ENCODE measurements at places on chromosomes 5 and 9.

DNA sequence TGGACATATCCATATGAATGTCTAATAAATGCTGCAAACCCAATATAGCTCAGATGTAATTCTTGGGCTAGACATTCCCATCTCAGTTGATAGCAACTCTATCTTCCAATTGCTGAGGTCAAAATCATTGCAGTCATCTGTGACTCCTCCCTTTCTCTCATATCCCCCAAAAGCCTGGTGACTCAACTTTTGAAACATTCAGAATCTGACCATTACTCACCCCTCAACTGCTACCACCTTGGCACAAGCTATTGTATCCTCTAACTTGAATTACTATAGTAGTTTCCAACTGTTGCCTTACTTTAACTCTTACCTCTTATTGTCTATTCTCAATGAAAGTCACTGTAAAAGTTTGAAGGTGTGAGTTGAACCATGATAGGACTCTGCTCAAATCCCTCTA, 600.1 kb upstream of the RGMB start:
- no peak for DNase-seq

DNA sequence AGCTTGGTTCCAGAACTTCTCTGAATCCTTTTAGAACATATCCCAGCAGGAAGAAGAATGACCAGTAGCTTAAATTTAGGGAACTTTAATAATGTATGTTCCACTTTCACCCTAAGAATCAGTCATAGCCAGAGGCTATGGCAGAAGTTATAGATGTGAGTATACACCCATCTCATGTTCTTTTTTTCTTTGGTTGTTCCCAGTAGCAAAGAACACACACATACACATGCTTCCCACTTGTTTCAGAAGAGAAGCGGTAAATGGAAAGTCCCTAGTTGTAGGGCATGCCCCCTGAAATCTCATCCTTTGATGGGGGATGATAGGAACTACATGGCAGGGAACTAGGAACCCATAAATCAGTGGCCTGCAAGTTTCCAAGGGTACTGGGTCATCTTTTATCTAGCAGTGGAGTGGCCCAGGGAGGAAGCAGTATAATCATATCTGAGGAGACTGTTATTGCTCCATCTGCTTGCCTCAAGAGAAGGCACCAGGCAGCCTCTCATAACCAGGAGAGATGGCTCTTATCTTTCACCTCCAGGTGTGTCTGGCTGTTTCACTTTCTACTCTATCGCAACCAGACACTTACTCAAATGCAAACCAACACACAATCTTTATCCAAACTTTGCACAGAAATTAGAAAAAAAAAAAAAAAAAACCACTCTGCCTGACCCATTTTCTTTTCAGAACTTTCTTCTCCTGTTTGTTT, 109.5 kb downstream of the SNCAIP start:
- DNase-seq, result no peak

DNA sequence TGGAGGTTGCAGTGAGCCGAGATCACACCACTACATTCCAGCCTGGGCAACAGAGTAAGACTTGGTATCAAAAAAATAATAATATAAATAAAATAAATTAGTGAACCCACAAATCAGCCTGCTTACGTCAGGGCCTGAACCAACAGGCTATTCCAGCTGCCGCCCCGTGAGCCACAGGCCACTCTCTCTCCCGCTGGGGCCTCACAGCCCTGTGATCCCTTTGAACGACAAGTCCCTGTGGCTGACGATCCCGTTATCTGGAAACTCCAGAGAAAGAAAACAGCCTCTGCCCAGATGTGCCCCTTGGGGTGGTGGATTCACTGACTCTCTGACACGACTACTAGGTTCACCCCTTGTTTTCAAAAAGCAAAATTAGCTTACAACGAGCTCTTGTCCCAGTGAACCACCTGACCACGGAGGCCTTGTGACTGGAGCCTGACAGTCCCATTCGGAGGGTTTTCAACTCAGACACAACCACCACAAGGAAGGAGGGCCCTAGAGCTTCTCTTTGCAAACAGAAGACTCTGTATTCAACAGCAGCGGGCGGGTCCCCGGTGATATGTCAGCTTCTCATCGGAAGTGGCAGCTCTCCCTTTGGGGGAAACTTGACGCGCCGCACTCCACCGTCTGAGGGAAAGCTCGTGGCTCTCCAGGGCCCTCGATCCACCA, 4.4 kb upstream of the DIPK1B start:
- no peak for DNase-seq

DNA sequence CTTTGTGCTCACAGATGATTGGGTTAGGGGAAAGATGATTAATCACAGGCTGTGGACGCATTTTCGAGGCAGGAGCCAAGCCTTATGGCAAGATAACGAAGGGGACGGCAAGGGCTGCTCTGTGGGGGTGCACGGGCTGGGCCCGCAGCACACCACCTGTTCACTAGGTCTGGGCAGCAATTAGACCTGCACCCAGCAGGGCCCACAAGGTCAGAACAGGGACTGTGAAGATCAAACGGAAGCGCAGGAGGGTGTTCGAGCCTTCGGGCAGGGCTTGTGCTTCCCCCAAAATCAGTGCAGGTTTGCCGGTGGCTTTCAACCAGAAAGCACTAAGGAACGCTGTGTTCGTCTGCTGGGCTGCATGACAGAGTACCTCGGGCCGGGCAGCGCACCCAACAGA, 73.7 kb downstream of the UBE2QL1 start:
- DNase-seq, result no peak

GRCh38 chr5:36300191-36300926, 1.3 kb downstream of the RANBP3L start:
- DNase-seq, result no peak

GRCh38 chr9:86445671-86446070, 91.5 kb upstream of the TUT7 start:
- DNase-seq, result no peak

DNA sequence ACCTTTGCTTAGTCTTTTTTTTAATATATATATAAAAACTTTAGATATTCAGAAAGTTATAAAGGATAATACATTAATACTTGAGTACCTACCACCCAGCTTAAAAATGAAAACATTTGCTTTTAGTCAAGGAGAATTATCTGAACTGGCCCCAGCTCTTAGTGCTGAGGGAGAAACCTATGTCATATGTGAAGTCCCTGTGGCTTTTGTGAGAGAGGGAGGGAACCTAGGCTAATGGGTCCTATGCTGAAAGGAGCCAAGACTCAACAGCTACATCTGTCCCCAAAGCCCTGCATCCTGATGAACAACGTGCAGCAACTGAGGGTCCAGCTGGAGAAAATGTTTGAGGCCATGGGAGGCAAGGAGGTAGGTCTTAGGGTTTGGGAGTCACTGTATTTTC, 92.0 kb upstream of the RUSC2 start:
- no peak for DNase-seq

DNA sequence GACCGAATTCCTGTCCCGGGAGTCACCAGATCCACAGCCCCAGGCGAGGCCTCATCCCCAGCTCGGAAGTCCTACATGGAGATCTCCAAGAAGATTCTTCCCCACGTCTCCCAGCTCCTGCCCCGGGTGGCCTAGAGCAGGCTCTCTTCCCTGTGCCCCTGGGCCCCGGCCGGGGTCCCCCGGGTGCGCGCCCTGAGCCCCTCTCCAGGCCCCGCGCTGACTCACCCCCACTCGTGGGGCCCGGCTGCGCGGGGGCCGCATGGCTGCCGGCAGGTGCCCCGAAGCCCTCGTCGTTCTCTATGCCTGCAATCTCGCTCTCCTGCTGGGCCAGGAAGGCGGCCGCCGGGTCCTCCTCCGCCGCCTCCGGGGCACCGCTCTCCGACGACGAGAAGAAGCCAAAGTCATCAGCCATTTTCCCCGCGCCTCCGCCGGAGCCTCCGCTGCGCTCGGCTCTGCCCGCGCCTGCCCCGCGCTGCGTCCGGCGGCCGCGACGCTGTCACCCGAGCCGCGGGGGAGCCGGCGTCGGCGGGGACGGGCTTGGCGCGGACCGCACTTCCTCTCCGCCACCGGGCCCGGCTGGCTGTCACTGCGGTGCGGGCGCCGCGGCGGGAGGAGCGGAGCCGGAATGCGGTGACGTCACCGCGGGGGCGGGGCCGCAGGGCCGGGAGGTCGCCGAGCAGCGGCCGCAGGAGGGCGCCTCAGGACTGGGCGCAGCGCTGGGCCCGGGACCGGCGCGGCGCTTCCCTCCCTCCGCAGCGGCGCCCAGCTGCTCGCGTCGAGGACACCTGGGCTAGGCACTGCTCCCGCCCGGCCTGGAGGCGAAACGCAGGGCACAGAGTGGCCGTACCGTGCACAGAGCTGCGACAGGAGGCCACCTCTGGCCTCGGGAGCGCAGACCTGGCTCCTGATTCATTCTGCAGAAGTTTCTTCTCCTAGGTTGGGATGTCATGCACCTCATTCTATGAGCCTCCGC, at the start of gene CLTB:
Gene CLTB (minus strand): TSS at position 588 of the 973 bp plus-strand sequence. CDS start 176 bp downstream, at position 412.
- peak; percentile 95 for DNase-seq

DNA sequence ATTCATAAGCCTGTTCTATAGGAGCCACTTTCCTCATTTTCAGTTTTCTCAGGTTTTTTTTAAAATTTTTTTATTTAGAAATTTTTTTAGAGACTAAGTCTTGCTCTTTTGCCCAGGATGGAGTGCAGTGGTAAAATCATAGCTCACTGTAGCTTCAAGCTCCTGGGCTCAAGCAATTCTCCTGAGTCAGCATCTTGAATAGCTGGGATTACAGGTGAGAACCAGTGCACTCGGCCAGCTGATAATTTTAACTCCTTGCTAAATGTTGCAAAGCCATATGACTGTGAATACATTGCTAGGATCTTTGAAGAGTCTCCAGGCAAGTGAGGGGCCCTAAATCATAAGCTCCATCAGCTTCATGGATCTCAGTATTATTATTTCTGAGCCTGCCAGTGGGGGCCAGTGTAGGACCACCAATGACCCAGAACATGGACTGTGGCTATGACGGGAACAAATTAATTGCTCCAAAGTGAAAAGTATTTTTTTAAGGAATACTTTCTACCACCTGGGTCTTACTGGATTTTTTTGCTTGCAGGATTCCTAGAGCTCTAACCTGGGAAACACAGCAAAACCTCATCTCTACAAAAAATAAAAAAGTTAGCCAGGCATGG, 5.7 kb upstream of the GAPVD1 start:
- DNase-seq, result no peak

DNA sequence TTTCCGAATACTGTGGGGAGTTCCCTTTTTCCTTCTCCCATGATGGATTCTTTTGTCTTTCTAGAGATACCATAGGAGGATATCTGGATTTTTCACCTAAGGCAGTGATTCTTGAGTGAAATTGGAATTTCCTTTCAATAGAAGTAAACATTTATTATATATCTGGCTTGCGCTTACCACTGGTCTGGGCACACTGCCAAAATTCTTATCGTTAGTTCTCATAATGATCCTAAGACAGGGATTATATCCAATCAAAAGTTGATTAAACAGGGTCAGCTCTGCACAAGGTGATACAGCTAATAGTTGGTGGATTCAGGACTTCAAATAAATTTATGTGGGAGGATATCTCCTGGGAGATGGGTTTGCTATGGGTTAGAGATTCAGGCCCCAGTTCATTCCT, 9.6 kb downstream of the TLE4 start:
- DNase-seq, result no peak

DNA sequence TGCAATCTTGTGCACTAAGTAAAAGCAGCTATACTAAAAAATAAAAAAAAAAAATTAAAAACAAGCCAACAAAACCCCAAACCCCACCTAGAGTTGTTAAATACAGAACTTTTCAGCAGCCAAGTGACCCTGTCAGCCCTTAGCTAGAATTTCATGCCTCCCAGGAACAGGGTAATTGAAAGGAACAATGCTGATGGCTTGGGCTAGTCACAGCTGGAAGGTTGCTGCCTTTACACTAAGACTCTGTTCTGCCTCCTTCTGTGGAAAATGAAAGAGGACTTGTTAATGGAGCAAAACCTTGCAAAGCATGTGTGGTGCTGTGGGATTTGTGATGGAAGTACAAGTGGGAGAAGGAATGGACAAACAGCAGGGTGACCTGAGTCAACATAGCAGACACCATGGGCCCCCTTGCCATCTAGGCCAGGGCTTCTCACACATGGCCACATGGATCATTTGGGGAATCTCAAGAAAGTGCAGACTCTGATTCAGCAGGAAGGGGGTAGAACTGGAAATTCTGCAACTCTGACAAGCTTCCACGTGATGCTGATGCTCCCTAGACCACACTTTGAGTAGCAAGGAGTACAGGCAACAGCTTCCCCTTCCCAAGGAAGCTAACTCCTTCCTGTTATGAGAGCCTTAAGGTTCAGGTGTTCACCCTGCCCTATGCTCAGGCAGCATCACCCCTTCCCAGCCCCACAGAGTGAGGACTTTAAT, 14.9 kb upstream of the TMEM252 start:
- no peak for DNase-seq

- DNase-seq, result no peak
Measured at GRCh38 chr9:108854094-108854493, 1.7 kb downstream of the ACTL7B start.

GRCh38 chr9:129283705-129284606, 105.9 kb upstream of the IER5L start:
- DNase-seq, result peak; percentile 54

GRCh38 chr5:103706939-103707682, 144.5 kb upstream of the NUDT12 start:
- no peak for DNase-seq

GRCh38 chr5:40680741-40681362, 1.1 kb downstream of the PTGER4 start:
- DNase-seq, result peak; percentile 69

- no peak for DNase-seq
Measured at GRCh38 chr5:45038366-45038987, 229.7 kb downstream of the MRPS30 start.

DNA sequence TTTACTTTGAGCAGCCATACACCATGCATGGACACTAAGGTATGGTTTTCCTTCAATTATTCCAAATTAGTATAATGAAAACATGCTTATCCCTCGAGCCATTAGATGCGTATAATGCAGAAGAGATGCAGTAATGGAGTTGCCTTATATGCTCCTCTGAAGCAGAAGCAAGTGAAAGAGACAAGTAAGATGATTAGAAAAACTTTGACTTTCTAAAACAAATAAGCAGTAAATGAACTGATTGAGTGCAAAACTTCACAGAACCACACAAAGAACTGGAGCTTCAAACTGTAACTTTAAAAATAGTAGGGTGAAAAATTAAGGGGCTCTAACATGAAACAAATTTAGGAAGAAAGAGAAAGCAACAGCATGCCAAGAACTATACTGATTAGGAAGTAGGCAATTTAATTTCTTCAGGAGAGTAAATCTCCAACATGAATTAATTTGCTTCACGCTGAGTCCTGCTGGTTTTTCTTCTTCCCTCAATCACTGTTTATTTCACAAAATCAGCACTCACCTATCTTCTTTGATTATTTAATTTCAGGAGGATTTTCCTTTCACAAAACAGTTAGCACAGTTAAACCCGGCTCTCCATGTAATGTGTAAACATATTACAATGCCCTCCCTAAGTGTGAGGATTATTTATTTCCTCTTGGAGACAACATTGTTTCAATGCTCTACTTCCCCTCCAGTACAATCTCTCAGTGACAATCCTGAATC, 90.3 kb upstream of the PAM start:
- DNase-seq, result no peak

Measured in sciatic nerve (tissue), 2 donors.